ENCODE measurements at places on chromosomes 6 and 20. TPM values are rescaled to one million over a fixed set of nuclear protein-coding genes. Genes with fewer than 3 reads are reported as not detected.
A peak's percentile ranks its signal among the peaks of the same experiment; 100 is the strongest.

- DNase-seq, result peak; percentile 12
- H3K36me3 ChIP-seq, result no peaks in the 10 kb centered on the region
- H3K4me3 ChIP-seq, result no peak overlapping the region
- no peaks in the 10 kb centered on the region for H3K27me3 ChIP-seq
These were observed 45.8 kb upstream of the ARID1B start for GRCh38 chr6:156731396-156731795.

- H3K4me3 ChIP-seq, result no peak overlapping the region
- no peaks in the 10 kb centered on the region for H3K36me3 ChIP-seq
- no peaks in the 10 kb centered on the region for H3K4me1 ChIP-seq
- DNase-seq, result no peak
- H3K27me3 ChIP-seq, result peaks cover 2% of the 10 kb centered on the region
These were observed 70.8 kb downstream of the NDUFAF5 start for GRCh38 chr20:13855613-13856012.

GRCh38 chr6:21271428-21272155, 322.0 kb upstream of the SOX4 start:
- no peak for DNase-seq
- no peaks in the 10 kb centered on the region for H3K36me3 ChIP-seq
- no peak overlapping the region for H3K27ac ChIP-seq
- no peaks in the 10 kb centered on the region for H3K27me3 ChIP-seq

DNA sequence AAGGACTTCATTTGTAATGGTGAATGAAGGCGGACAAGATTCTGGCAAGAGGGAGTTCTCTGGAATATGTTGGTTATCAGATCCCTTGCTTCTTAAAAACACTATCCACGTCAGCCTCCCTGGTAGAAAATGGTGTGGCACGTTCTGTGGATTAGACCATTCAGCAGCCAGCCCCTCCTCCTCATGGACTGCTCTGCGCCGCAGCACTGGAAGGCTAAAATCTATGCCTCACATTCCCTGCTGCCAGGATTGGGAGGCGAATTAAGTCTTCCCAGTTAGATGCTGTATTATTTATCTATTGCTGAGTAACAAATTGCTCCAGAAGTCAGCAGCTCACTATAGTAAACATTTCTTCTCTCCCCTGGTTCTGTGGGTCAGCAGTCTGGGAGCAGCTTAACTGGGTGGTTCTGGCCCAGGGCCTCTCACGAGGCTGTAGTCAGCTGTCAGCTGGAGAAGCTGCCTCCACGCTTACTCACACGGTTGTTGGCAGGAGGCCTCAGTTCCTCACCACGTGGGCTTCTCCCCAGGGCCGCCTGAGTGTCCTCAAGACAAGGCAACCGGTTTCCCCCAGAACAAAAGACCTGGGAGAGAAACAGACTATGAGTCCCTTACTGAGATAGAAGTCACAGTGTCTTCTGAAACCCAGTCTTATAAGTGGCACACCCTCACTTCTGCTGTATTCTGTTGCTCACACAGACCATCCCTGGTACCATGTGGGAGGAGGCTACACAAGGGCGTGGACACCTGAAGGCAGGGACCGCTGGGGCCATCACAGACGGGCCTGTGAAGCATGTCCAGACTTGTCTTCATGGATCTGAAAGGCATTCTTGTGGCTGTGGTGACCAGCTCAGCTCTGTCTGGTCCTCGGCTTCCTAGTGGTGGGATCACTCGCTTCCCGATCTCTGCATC, 101.0 kb downstream of the NRN1 start:
- no peak for DNase-seq
- no peak overlapping the region for H3K27ac ChIP-seq
- no peaks in the 10 kb centered on the region for H3K4me1 ChIP-seq
- no peaks in the 10 kb centered on the region for H3K27me3 ChIP-seq

- H3K27ac ChIP-seq, result no peak overlapping the region
- no peak overlapping the region for H3K4me3 ChIP-seq
- H3K36me3 ChIP-seq, result no peaks in the 10 kb centered on the region
- H3K4me1 ChIP-seq, result no peaks in the 10 kb centered on the region
- peaks cover 11% of the 10 kb centered on the region for H3K27me3 ChIP-seq
These were observed 89.9 kb downstream of the GPR6 start for GRCh38 chr6:110067837-110068591.

DNA sequence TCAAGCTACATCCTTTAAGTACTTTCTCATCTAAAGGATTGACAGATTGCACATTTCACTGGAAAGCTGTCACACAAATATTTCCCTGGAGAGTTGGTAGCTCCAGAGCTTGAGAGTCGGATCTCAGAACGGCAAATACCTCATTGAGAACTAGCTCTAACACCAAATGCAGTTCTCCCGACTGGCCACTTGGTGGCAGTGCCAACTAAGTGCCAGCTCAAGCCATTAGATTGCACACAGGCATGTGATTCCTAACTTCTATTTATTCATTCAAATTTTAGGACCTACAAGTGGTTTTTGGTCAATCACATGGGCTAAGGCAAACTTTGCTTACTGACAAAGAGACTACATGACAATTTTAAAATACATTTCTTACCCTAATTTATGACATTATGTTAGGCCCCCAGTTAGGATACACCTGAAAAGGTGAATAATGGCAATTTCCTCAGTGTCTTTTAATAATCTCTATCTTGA, 7.9 kb upstream of the MCHR2 start:
- peaks cover 18% of the 10 kb centered on the region for H3K27me3 ChIP-seq
- peak; percentile 51 for DNase-seq
- H3K27ac ChIP-seq, result no peak overlapping the region
- H3K4me1 ChIP-seq, result no peaks in the 10 kb centered on the region
- H3K4me3 ChIP-seq, result no peak overlapping the region

GRCh38 chr20:44050925-44051660, 135.9 kb downstream of the JPH2 start:
- no peak overlapping the region for H3K4me3 ChIP-seq
- H3K4me1 ChIP-seq, result peaks cover 4% of the 10 kb centered on the region
- no peaks in the 10 kb centered on the region for H3K36me3 ChIP-seq
- no peaks in the 10 kb centered on the region for H3K27me3 ChIP-seq
- H3K27ac ChIP-seq, result no peak overlapping the region

- H3K27ac ChIP-seq, result no peak overlapping the region
- no peak for DNase-seq
- no peaks in the 10 kb centered on the region for H3K4me1 ChIP-seq
- no peak overlapping the region for H3K4me3 ChIP-seq
These were observed 10.7 kb downstream of the BHLHE23 start for GRCh38 chr20:62995898-62996595.

DNA sequence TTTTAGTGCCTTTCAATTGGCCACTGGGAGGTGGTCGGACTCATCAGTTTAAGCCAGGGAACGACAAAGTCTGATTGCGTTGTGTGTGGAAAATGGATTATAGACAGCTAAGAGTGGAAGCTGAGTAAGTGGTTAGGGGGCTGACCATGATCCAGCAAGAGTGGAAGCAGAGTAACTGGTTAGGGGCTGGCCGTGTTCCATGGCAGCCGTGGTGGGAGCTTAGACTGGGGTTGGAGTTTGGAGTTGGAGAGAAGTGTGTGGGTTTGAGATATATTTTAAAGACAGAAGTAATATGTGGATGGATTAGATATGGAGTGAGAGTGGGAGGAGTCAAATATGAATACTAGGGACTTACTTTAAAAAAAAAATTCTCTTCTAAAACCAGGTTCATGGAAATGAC, 41.7 kb downstream of the LRRN4 start:
- peaks cover 45% of the 10 kb centered on the region for H3K4me1 ChIP-seq
- H3K27ac ChIP-seq, result no peak overlapping the region
- H3K4me3 ChIP-seq, result no peak overlapping the region
- H3K36me3 ChIP-seq, result peaks cover 44% of the 10 kb centered on the region
- H3K27me3 ChIP-seq, result no peaks in the 10 kb centered on the region

DNA sequence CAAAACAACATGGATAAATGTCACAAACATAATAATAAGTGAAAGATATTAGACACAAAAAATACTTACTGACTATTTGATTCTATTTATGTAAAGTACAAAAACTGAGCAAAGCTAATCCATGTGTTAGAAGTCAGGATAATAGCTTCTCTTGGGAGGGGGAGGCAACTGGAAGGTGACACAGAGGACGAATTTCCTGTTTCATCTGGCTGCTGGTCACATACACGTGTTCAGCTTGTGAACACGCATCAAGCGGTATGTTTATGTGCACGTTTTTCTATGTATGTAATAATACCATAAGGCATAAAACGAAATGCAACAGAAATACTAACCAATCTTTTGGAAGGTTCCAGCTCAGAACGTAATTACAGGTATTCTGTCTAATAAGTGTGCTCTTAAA, 54.3 kb downstream of the MKKS start:
- H3K36me3 ChIP-seq, result peaks cover 1% of the 10 kb centered on the region
- no peak overlapping the region for H3K4me3 ChIP-seq
- DNase-seq, result no peak
- no peaks in the 10 kb centered on the region for H3K4me1 ChIP-seq
- H3K27ac ChIP-seq, result no peak overlapping the region

DNA sequence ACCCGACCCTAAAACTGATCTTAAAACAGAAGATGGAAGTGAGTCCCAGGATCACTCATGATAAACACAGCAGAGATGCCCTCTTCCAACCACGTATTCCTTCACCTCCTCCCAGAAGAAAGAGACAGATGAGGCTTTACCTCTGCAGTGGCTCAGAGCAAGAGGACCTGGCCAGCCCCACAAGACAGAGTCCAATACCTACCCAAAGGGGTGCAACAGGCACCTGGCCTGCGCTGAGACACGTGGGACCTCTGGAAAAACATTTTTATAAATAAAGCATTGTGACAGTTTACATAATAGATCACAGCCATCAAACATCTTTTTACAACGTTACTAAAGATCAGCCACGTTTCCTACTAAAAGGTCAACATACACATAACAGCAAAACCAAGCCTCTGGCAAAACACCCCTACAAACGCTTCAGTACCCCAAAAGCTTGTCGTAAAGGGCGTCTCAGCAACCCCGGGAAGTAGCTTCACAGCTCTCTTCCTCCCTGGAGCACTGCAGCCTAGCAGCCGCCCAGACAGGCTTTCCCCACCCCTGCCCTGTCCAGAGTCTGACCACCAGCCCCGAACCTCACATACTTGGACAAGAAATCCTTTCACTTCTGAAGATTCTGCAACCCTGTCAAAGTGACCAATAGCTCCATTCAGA, 2.9 kb downstream of the TAF4 start:
- peaks cover 4% of the 10 kb centered on the region for H3K36me3 ChIP-seq
- no peaks in the 10 kb centered on the region for H3K27me3 ChIP-seq
- H3K27ac ChIP-seq, result no peak overlapping the region
- peak overlapping the region; percentile 8 for H3K4me3 ChIP-seq
- no peak for DNase-seq

GRCh38 chr6:4931530-4932227, 72.2 kb downstream of the RPP40 start:
- no peak overlapping the region for H3K4me3 ChIP-seq
- H3K27ac ChIP-seq, result no peak overlapping the region
- H3K36me3 ChIP-seq, result peaks cover 8% of the 10 kb centered on the region
- DNase-seq, result no peak
- no peaks in the 10 kb centered on the region for H3K27me3 ChIP-seq

- no peak for DNase-seq
- H3K27ac ChIP-seq, result no peak overlapping the region
- no peaks in the 10 kb centered on the region for H3K27me3 ChIP-seq
- H3K36me3 ChIP-seq, result peaks cover 55% of the 10 kb centered on the region
- no peak overlapping the region for H3K4me3 ChIP-seq
These were observed 10.7 kb downstream of the NELFCD start for GRCh38 chr20:58991715-58992114.

- no peaks in the 10 kb centered on the region for H3K27me3 ChIP-seq
- H3K4me3 ChIP-seq, result no peak overlapping the region
- DNase-seq, result peak; percentile 60
- peaks cover 16% of the 10 kb centered on the region for H3K4me1 ChIP-seq
These were observed 74.1 kb upstream of the TOX2 start for GRCh38 chr20:43840382-43841070.

- peaks cover 28% of the 10 kb centered on the region for H3K4me1 ChIP-seq
- DNase-seq, result no peak
- H3K4me3 ChIP-seq, result no peak overlapping the region
- H3K36me3 ChIP-seq, result peaks cover 4% of the 10 kb centered on the region
These were observed 1.5 kb upstream of the TNXB start for GRCh38 chr6:32110632-32111031.

- H3K27me3 ChIP-seq, result no peaks in the 10 kb centered on the region
- H3K4me1 ChIP-seq, result peaks cover 24% of the 10 kb centered on the region
- H3K36me3 ChIP-seq, result no peaks in the 10 kb centered on the region
- H3K27ac ChIP-seq, result no peak overlapping the region
- no peak overlapping the region for H3K4me3 ChIP-seq
These were observed 33.2 kb upstream of the PAQR8 start for GRCh38 chr6:52328729-52329128.

DNA sequence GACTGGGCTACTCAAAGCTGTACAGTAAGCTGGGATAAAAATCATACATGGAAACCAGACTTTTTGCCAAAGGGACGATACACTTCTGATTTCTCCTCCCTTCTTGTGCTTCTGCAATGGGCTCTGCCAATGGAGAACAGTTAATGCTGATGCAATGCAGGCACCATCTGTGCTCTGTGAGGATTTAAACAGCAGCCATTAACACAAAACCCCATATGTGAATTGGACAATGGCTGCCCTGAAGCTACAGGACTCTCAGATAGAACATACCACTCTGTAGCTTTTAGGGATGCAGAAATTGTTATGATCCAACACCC, 71.9 kb downstream of the GJA10 start:
- H3K27me3 ChIP-seq, result no peaks in the 10 kb centered on the region
- H3K4me3 ChIP-seq, result no peak overlapping the region
- peaks cover 34% of the 10 kb centered on the region for H3K36me3 ChIP-seq
- no peak for DNase-seq

DNA sequence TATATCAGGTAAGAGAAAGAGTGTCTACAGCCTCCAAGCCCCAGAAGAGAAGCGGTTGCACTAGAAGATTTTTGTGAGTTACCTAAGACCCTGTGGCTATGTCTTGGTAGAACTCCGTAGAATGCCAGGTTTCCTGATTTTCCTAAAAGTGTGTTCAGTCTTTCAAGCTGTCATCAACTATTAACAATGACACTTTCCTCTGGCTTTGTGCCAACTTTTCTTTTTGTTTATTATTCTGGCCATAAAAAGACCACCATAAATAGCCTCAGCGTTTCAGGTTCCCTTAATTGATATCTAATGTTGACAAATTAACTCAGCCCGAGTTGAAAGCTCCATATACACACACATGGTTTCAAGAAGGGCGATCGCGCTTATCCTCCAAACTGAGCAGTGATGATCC, 1.2 kb downstream of the PAK5 start:
- H3K27ac ChIP-seq, result no peak overlapping the region
- no peaks in the 10 kb centered on the region for H3K4me1 ChIP-seq
- H3K4me3 ChIP-seq, result no peak overlapping the region
- peaks cover 2% of the 10 kb centered on the region for H3K36me3 ChIP-seq
- no peak for DNase-seq

- H3K27ac ChIP-seq, result no peak overlapping the region
- no peak overlapping the region for H3K4me3 ChIP-seq
- H3K4me1 ChIP-seq, result peaks cover 26% of the 10 kb centered on the region
- H3K27me3 ChIP-seq, result no peaks in the 10 kb centered on the region
- H3K36me3 ChIP-seq, result peaks cover 18% of the 10 kb centered on the region
These were observed 251.8 kb upstream of the RUNX2 start for GRCh38 chr6:45076217-45076930.

Gene TP53TG5
- total RNA-seq, result 1.0 TPM

Gene RAB23
- 1.7 TPM for total RNA-seq

Gene VARS1
- total RNA-seq, result 157 TPM

Gene DNPH1
- total RNA-seq, result 59.7 TPM

Gene MCUR1
- total RNA-seq, result 28.3 TPM

Gene LHFPL5
- total RNA-seq, result not detected

Gene PNISR
- 158 TPM for total RNA-seq

Gene ERVFRD-1
- not detected for total RNA-seq

Gene OLIG3
- not detected for total RNA-seq

Gene DEFB132
- total RNA-seq, result not detected

Gene GNL1
- total RNA-seq, result 82.1 TPM

Data from activated naive CD4-positive, alpha-beta T cell treated with anti-CD3 and anti-CD28 coated beads for 36 hours (primary cell).